ENCODE measurements at places on chromosomes 3 and 15. TPM values are rescaled to one million over a fixed set of nuclear protein-coding genes. Genes with fewer than 3 reads are reported as not detected.

The TLR9 gene
- polyA plus RNA-seq, result not detected

The MEX3B gene
- polyA plus RNA-seq, result 0.28 TPM

The FGF7 gene
- polyA plus RNA-seq, result 3.8 TPM

The SAMMSON gene
- polyA plus RNA-seq, result not detected

The GPR27 gene
- polyA plus RNA-seq, result 5.5 TPM
